Lower lobe of right lung (tissue), 2 donors: ENCODE measurements at places on chromosomes 4 and X. TPM values are rescaled to one million over a fixed set of nuclear protein-coding genes. Genes with fewer than 3 reads are reported as not detected.

The ENOX2 gene
- 16.8 TPM for total RNA-seq

The CWH43 gene
- 2.3 TPM for total RNA-seq

The GAGE13 gene
- not detected for total RNA-seq

The CCKAR gene
- total RNA-seq = not detected

The PABPC1L2B gene
- not detected for total RNA-seq

The CABS1 gene
- total RNA-seq = not detected

The PF4V1 gene
- not detected for total RNA-seq

GRCh38 chr4:149751174-149751573 lies 64.5 kb downstream of the IQCM start:
- no peak for DNase-seq

DNA sequence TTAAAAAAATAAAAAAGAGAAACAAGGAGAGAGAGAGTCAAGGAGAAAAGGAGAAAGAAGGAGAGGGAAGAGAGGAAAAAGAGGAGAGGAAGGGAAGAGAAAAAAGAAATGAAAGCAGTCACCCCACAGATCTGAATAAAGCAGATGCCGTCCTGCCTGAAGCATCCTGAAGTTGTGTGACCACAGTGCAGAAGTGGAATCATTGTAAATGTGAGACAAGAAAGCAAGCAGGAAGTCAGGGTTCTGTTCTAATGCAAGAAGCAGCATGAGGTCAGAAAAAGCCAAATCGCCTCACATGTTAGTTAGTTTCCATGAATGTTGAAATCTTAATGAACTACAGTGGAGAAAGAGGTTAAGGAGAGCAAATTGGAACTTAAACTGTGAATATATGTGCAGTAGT lies 692.5 kb downstream of the CENPC start:
- no peak for DNase-seq

DNA sequence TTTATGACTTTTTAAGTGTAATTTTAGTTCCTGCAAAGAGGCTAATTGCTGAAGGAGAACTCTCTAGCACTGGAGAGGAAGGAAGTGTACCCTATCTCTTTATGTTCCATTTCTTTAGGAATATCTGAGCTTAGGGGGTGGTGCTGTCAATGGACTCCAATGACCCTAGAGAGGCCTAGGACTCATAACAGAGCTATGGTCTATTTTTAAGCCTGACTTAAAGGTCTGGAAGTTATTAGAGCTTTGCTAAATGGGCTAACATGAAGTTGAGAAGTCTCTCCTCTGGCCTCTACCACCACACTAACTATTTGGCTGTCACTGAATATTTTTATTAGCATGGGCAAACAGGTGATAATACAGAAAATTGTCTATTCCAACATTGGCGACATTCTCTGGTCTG lies 152.2 kb downstream of the SPATA18 start:
- DNase-seq = no peak

- DNase-seq = no peak
These were observed 232.3 kb downstream of the PABPC4L start for GRCh38 chr4:133969202-133969848.

DNA sequence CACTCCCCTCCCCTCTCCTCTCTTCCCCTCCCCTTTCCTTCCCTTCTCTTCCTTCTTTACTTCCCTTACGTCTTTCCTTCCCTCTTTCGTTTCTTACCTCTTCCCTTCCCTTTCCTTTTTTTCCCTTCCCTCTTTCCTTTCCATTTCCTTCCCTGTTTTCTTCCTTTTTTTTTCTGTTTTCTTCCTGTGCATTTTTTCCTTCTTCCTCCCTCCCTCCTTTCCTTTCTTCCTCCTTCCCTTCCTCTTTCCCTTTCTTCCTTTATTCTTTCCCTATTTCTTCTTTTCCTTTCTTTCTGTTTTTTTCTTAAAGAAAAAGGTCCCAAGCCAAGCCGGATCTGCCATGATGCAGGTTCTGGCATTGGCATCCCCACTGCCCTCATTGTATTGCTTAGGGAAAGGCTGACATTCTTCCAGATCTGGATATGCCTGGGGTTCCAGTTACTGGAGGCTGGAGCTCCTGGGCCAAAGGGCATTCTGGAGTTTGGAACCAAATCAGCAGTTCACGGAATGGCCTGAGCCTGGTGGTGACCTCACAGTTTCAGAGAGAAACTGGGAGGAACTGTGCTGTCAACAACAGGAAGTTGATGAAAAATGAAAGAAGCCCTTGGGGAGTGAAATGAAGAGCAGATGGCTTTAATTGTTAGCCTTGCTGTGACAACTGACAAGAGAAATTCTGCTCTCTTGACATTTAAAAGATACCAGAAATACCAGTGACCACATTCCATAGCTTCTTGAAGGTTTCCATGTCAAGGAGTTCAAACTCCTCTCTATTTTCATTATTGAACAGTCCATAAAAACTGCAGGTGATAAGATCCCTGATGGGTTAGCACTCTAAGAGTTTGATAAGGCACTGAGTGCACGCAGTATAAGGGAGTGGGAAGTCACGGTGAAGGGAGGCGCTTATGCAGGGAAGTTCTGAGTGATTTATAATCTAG lies 622.1 kb downstream of the SPRY1 start:
- no peak for DNase-seq

DNA sequence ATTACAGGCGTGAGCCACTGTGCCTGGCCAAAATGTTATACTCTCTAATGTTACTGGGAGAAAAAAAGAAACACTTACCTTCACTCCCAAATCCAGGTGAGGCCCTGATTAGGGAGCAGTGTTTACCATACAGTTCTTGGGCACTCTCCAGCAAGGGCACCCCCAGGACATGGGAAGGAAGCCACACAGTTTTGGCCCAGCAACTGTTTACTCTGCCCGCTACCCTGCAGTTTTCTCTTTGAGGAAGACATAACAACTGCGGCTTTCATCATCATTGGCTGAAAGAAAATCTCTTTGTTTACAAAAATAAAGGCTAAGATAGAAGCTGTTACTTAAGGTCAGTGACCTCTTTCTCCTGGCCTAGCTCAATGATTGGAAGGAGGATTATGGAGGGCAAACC lies 145.5 kb upstream of the DUSP21 start:
- DNase-seq = no peak

- DNase-seq = no peak
These were observed 20.4 kb downstream of the SLC25A53 start for GRCh38 chrX:104136241-104137019.

GRCh38 chr4:6663596-6664393 lies 23.3 kb downstream of the MRFAP1 start:
- DNase-seq = no peak

GRCh38 chrX:119790977-119791436 lies 423 bp downstream of the RPL39 start:
- DNase-seq = no peak

DNA sequence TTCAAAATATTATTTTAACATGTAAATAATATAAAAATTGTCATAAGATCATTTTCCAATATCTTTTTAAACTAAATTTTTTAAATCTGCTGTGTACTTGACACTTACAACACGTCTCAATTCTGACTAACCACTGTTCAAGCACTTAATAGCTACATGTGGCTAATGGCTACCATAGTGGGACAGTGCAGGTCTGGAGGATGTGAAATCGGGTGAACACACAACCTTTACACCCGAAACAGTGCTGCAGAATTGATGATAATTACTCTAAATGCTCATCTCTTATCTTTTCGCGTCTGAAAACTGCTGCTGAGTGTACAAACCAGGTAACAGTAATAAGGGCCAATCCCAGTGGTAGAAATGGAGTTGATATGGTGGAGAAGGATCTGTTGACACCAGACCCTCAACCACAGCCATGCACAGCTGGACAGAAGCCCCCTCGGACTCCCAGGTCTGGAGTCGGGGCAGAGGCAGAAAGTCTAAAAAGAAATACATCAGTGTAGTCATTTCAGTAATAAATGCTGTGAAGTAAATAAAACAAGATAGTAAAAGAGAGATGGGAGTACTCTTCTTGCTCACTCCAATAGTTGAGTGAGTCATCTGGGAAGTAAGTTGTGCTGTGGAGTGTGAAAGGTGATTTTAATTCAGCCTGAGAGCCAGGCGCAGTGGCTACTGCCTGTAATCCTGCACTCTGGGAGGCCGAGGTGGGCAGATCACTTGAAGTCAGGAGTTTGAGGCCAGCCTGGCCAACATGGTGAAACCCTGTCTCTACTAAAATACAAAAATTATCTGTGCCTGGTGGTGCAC lies 150.0 kb downstream of the CBR4 start:
- DNase-seq = no peak

DNA sequence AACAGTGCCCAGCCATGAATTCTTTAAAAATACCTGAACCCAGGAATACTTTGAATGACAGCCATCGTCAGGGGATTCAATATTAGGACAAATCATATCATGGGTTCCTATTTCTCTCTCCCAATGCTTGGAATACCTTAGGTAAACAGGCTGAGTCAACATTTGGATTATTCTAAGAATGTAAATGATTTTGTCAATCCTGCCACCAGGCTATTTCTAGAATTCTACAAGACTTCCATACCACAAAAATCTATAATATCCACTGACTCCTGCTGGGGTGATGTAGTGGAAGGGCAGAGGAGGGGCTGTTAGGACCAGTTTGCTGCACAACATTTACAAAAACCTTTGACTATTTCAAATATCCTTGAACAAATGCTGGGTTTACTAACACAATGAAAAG lies 65.2 kb downstream of the IGFBP7 start:
- DNase-seq = no peak

DNA sequence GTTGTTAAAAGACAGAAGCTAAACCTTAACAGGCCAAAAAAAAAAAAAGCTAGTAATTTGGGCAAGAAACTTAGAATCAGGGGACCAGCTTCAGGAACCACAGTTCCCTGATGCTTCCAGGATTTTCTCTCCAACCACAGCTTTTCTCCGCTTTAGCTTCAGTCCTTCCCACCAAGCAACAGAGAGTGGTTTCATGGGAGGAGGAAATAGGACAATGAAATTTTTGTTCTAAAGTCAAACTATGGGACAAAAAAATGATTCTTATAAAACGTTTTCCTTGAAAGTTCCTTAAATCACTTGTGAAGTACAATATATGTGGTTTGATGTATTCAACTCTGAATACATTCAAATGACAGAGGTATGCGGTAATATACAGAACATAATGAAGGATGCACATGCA lies 71.0 kb upstream of the DHX15 start:
- DNase-seq = no peak

DNA sequence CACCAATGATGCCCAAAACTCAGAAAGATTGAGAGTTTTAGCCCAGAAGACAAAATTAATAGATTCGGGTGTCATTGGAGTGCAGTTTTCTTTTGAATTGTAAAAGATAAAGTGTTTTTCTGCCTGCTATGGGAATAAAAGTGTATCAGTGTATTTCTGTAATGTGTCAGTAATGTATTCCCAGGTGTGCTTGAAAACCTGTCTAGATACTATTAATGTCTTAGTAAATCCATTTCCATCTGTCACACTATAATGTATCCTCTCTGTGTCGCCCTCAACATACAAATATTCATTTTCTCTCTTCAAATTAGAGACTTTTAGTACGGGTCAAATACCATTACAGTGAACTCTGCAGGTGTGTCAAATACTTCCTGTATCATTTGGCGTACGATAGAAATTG lies 43.5 kb upstream of the ARX start:
- DNase-seq = no peak

- no peak for DNase-seq
These were observed 110.4 kb upstream of the LDB2 start for GRCh38 chr4:17008834-17009345.

GRCh38 chrX:32591589-32591988 lies 619.8 kb downstream of the DMD start:
- no peak for DNase-seq

GRCh38 chr4:164402554-164402953 lies 351.4 kb upstream of the SMIM31 start:
- DNase-seq = no peak

DNA sequence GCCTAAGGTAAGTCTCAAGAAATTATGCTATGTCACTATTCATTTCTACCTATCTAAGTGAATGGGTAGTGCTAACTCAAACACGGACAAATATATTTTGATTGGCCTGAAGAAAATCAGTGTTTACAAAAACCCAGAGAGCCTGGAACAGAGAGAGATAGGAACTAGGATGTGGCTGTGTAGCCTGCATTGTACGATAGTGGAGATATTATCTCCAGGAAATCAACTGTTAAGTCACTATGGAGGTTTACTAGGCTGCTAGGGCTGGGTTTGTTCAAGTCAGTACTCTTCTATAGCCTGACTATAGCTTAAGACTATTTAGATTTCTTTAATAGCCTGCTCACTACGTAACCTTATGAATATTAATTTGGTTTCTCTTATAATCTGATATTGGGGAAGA lies 127.9 kb downstream of the TACR3 start:
- no peak for DNase-seq

DNA sequence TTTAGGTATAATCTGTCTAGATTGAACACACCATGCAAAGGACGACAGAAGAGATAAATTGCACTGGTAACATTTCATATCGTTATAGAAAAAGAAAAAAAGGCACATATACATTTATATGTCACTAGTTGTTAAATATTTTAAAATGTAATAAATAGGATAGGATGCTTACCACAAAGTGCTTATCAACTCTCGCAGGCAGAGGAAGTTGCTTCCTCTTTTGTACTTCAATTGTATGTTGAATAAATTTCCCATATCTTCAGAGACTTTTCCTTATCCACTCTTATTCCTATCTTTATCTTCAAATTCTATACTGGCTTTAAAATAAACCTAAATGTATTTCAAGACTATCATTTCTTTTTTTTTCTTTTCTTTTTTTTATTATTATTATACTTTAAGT lies 163.3 kb upstream of the SPOCK3 start:
- no peak for DNase-seq

- DNase-seq = no peak
These were observed 80.6 kb downstream of the PBDC1 start for GRCh38 chrX:76253432-76253831.

DNA sequence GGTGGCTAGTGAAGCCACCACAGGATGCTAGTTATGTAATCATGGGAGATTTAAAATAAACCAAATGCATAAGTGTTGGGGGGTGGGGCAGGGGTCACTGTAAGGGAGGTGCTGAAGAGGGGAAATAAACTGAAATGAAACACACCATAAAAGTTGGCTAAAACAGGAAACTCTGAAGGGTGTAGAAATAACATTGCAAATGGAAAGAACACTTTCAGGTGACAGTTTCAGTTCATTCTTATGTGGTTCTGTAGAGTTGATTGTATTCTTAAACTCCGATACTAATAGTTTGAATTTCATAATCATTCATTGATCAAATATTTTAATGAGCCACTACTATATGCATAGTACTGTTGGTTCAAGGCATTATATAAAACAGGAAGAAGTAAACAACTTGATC lies 80.1 kb downstream of the HDAC8 start:
- no peak for DNase-seq

DNA sequence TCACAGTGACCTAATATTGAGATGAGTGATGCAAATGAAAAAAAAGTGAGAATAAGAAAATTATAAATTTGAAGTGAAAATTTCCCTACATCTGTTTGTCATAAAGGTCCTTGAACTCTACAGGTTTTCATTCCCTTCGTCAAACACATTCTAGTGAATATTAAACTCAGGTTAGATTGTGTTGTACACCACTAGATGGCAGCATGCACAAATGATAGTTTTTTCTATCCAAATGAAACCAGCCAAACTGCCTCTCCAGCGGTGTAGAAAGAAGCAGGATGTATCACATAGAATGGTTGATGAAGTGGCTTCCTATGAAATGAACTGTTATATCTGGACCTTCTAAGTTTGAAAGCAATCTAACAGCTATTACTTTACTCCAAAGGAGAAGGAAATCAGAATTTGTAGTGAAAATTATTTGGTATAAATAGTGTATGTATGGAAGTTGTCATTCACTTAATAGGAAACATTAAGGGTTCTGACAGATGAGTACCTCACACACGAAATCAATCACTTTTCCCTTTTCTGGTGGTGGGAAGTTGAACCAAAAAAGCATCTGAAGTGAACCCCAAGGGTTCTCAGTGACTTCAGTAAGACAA lies 382.7 kb downstream of the UNC5C start:
- no peak for DNase-seq
